ENCODE measurements at places on chromosomes 2 and 18.

DNA sequence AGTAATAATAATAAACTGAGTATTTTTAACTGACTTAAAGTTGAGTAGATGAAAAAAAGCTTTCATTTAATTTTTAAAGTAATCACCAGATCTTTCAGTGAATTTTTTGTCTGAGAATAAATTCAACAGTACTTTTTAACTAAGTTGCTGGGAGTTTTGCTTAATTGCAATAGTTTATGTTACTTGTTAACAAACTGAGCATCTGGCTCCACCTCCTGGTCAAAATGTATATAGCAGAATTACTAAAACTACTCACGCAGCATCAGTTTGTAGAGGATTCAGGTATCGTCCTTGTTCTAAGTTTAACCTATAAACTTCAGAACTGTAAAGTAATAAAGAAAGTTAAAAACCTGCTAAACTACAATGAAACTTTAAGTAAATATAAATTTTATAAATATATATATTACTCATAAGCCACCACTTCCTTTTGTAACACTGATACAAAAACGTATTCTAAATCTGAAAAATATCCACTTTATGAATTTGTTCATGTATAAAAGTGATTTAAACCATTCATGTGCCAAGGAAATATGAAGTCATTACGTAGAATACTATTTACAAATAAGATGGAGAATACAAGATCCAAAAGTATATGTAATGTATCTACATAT is 21.3 kb downstream of the NOL10 start:
- no peak for DNase-seq

DNA sequence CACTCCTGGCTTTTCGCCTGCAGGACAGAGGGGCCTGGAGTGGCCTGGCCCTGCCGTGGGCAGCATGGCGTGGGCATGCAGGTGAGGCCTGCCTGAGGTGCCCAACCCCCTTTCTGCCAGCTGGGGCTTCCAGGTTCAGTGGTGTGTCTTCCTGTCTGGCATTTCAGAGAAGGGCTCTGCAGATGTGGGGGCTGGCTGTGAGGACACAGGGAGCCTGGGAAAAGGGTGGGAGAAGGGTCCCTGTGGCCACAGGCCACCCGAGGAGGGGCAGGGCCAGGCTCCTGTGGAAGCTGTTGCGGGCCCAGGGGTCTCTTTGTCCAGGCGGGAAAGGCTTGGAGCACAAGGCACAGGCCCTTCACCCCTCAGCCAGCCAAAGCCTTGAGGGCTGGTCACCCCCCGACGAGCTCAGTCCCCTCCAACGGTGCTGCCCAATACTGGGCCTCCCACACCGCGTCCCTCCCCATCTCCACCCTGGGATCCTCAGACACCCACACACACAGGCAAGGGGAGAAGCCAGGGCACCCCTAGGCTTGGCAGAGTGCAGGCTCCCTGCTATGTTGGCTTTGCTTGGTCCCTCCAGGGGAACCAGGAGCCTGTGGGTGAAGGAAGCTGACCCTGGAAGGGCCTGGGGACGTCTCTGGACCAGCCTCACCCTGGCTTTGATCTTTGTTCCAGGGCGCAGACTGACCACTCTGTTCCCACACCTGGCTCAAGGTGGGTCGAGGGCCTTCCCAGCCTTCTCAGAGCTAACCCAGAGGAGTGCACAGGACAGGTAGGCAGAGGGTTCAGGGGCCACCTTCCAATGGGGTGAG is 3.7 kb upstream of the AQP12A start:
- DNase-seq, result no peak

- no peak for DNase-seq
Measured at GRCh38 chr18:5410582-5410981, 115.1 kb upstream of the ZBTB14 start.

GRCh38 chr2:186532891-186533290 is 46.8 kb downstream of the ZC3H15 start:
- DNase-seq, result no peak

- DNase-seq, result no peak
Measured at GRCh38 chr2:136098441-136098840, 19.5 kb downstream of the CXCR4 start.

GRCh38 chr18:26978812-26979341 is 113.4 kb upstream of the AQP4 start:
- DNase-seq, result no peak

- DNase-seq, result peak; percentile 89
Measured at GRCh38 chr2:73293534-73294171, at the start of gene EGR4. TSS of gene EGR4 (minus strand) at chr2:73293548. CDS start at chr2:73293317, 231 bp downstream.

- no peak for DNase-seq
Measured at GRCh38 chr18:2967820-2968219, 45.1 kb downstream of the LPIN2 start.

- DNase-seq, result no peak
Measured at GRCh38 chr2:32838418-32838817, 108.3 kb upstream of the LTBP1 start.

GRCh38 chr2:233964581-233964980 is 47.4 kb downstream of the TRPM8 start:
- DNase-seq, result no peak

- DNase-seq, result no peak
Measured at GRCh38 chr2:146734042-146734820, 1110.6 kb upstream of the ACVR2A start.

- DNase-seq, result no peak
Measured at GRCh38 chr2:134202371-134202770, 51.5 kb upstream of the MGAT5 start.

GRCh38 chr2:227402959-227403358 is 15.2 kb upstream of the SCYGR1 start:
- no peak for DNase-seq

DNA sequence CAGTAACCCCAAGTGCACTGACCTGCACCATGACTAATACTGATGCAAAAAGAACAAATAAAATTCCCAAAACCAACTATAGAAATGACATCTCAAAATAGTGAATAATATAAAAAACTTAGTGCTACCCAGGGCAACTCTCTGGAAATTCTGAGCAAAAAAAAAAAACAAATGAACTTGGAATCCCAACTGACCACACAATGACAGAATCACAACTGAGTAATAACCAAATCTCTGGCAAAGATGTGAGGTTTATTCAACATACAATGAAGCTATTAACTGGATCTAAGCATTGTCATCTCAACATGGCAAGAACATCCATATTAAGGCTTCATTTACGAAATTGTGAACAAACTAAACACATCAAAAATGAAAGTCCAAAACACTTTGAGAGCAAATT is 22.7 kb downstream of the EXOC6B start:
- no peak for DNase-seq

- DNase-seq, result no peak
Measured at GRCh38 chr2:88967844-88968243, 276.4 kb downstream of the RPIA start.

DNA sequence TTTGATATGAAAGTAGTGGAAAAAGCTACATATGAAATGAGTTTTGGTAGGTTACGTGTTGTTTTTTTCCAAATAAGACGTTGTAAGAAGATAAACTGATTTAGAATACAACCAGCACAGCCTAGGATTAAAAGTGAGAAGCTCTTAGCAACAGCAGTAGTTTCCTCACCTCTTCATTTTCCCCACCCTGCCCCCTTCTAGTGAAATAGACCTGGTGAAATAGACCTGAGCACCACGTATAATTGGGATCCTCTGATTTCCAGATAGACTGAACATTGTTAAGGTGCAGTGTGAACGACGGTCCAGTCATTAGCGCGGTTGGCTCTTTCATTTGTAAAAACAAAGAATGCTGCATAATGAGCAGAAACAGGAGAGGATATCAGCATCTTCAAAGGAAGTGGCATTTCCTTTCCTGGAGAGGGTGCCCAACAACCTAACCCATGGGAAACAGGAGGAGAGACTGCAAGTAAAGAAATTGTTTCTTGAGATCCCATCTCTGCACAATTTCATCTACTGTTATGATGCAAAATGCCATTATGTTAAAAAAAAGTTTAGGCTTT is 114.3 kb downstream of the FIGN start:
- no peak for DNase-seq

All from NCI-H510A (cell line).